ENCODE measurements at places on chromosomes 5 and 9.

GRCh38 chr9:124880501-124880900, 18.6 kb downstream of the ARPC5L start:
- DNase-seq = no peak

DNA sequence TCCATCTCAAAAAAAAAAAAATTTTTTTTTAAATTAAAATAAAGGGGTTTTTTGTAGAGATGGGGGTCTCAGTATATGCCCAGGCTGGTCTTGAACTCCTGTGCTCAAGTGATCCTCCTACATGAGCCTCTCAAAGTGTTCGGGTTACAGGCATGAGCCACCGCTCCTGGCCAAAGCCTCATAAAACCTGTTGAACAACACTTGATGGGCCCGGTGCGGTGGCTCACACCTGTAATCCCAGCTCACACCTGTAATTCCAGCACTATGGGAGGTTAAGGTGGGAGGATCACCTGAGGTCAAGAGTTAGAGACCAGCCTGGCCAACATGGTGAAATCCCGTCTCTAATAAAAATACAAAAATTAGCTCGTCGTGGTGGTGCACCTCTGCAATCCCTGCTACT, 7.7 kb upstream of the NPM1 start:
- no peak for DNase-seq

DNA sequence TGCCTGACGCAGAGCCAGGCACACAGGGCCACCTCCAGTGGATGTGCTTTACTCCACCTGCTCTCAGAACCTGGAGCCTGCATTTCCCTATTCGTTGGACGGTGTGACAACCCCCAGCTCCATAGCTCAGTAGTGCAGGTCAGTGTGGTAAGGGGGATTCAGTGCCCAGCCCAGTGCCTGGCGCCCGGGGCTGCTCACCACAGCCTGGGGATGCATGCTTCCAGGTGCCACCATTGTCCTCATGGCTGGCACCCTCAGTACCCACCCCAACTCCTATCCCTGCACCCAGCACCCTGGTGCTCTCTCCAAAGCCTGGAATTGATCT, 32.8 kb upstream of the ADAMTS2 start:
- no peak for DNase-seq

- DNase-seq = no peak
These were observed 342.2 kb upstream of the RFX3 start for GRCh38 chr9:3868012-3868411.

GRCh38 chr9:69218166-69218565, 44.1 kb downstream of the TJP2 start:
- DNase-seq = peak; percentile 40

GRCh38 chr9:87433853-87434252, 63.8 kb upstream of the DAPK1 start:
- DNase-seq = no peak

DNA sequence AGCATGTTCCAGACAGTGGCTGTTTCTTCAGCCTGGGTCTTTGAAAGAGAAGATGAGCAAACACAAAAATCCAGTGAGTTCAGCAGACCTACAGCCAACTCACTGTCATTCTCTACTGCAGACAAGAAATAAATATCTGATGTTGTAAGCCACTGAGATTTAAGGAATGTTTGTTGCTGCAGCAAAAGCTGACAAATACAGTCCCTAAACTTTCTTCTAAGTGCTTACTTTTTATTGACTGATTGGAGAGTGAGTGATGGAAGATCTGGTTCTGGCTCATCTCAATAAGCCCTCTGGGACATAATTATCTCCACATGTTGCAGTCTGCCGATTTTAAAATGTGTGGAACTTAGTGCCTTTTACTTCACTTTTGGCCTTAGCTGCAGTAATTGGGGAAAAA, 69.9 kb upstream of the LMNB1 start:
- no peak for DNase-seq

GRCh38 chr5:86461169-86461956, 156.4 kb upstream of the COX7C start:
- DNase-seq = no peak

DNA sequence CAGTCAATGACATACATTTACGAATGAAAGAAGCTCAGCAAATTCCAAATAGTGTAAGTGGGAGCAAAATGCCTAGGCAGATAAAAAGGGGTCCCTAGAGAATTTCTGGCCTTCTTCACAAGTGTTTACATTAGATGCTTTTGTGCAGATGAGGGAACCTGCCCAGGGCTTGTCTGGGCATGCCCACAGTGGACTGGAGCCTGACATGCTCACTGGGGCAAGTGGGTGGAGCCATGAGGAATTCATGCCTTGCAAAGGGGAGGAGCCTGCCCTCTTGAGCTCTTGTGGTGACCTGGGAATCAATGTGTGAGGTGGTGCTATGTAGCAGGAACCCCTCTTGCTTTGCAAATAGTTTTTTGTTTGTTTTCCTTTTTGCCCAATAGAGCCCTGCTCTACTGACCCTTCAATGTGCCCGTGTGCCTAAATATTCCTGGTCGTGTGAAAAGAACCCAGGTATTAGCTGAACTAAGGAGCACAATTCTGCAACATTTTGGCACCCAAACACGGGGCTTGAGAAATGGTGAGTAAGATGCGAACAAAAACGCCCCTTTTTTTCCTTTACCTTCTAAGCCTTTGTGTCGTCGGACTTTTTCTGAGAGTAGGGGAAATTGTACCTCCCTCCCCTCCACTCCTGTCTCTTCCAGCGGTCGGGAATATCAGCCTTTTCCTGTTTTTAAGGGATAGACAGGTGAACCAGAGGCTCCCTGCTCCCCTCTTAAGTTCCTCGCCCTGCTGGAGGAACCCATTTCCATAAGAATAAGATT, 433.8 kb upstream of the CDH9 start:
- DNase-seq = no peak

DNA sequence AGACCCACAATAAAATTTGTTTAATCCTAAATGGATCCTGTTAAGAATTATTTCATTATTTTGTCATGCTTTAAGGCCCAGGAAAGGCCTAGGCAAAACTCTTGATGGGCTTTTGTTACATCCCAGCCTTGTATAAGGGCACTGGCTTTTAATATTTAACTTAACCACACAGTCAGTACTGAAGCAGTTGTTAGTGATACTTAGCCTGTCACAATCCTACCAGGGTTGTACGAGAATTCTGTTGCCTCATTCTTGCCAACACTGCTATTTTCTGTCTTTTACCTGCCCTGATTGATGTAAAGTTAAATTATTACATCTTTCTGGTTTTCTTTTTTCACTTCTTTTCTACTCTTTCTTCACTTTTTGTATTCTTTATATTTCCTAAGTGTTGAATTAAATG, 10.9 kb downstream of the ZNF169 start:
- no peak for DNase-seq

DNA sequence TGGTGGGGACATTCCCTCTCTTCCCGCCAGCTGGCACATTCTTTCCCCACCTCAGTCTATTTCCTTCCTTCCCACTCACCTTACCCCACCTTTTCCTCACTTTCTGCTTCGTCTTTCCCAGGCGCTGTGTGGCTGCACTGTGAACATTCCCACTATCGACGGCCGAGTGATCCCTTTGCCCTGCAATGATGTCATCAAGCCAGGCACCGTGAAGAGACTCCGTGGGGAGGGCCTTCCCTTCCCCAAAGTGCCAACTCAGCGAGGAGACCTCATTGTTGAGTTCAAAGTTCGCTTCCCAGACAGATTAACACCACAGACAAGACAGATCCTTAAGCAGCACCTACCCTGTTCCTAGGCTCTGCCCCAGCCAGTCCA, 7.3 kb downstream of the DNAJB5 start:
- DNase-seq = no peak

- DNase-seq = peak; percentile 81
These were observed 241.8 kb upstream of the MSX2 start for GRCh38 chr5:174482607-174483024.

DNA sequence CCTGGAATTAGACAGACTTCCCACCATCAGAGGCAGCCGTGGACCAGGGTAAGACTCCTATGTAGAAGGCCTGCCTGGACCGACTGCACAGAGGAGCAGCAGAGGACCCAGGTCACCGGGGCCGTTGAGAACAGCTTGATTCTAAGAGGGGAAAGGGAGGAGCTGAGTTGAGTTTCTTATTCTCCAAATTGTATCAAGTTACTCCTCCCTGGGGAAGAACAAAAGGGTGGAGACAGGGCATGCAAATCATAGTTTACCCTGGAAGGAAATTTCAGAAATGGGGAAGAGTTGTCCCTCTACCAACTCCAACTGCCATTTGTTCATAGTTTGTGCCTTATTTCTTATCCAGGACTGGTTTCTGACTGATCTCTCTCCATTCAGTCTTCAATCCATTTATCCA, 20.9 kb upstream of the SLC31A2 start:
- DNase-seq = no peak

- no peak for DNase-seq
These were observed 17.1 kb upstream of the FAM81B start for GRCh38 chr5:95374061-95374460.

- DNase-seq = no peak
These were observed 10.5 kb downstream of the PFDN1 start for GRCh38 chr5:140292212-140293036.

DNA sequence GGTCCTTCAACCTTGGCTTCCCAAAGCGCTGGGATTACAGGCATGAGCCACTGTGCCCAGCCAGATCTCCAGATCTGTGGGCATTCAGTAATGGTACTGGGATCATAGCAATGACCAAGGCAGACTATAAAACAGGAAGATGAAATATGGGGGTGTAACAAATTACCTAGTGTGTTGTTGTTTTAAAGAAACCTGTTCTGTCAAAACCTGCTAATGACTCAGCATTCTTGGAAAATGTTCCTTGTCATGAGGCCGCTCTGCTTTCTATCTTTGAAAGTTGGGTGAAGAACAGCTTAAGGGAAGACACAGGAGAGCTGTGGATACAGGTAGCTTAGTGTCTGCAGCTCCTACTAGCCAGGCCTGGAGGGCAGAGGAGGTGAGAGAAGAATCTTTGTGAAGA, 19.4 kb downstream of the TARS1 start:
- DNase-seq = no peak

- no peak for DNase-seq
These were observed 25.5 kb downstream of the ESM1 start for GRCh38 chr5:54959673-54960418.

- DNase-seq = no peak
These were observed 9.2 kb upstream of the ISL1 start for GRCh38 chr5:51373880-51374523.

GRCh38 chr5:62144401-62145022, 161.5 kb upstream of the KIF2A start:
- peak; percentile 59 for DNase-seq

- DNase-seq = no peak
These were observed 295.0 kb downstream of the PDE4D start for GRCh38 chr5:59598547-59598874.

DNA sequence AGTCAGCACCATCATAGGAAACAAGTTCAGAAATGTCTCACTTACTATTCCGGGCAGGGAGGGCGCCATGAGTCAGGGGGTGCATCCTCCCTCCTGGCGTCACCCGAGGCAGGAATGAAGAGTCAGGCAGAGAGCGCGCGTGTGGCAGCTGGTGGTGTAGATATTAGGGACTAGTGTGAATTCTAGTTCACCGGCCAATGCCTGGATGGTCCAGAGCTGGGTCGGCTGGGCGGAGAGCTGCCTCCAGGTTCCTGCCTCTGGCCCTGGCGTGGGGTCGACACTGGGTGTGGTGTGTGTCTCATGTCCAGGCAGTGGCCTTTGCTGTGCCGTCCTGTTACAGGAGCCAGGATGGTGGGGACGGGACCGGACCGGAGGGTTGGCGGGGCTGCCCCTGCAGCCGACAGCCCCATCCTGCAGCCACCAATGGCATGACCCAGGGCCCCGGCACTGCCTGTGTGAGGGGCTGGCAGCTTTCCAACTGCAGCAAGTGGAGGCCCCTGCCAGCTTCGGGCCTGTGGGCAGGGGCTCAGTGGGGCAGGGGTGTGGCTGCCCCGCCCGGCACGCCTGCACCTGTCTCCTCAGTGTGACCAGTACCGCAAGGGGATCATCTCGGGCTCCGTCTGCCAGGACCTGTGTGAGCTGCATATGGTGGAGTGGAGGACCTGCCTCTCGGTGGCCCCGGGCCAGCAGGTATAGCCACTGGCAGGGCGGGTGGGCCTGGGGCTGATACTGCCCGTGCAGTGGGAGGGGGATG, 9.1 kb downstream of the DIPK1B start:
- DNase-seq = peak; percentile 10

DNA sequence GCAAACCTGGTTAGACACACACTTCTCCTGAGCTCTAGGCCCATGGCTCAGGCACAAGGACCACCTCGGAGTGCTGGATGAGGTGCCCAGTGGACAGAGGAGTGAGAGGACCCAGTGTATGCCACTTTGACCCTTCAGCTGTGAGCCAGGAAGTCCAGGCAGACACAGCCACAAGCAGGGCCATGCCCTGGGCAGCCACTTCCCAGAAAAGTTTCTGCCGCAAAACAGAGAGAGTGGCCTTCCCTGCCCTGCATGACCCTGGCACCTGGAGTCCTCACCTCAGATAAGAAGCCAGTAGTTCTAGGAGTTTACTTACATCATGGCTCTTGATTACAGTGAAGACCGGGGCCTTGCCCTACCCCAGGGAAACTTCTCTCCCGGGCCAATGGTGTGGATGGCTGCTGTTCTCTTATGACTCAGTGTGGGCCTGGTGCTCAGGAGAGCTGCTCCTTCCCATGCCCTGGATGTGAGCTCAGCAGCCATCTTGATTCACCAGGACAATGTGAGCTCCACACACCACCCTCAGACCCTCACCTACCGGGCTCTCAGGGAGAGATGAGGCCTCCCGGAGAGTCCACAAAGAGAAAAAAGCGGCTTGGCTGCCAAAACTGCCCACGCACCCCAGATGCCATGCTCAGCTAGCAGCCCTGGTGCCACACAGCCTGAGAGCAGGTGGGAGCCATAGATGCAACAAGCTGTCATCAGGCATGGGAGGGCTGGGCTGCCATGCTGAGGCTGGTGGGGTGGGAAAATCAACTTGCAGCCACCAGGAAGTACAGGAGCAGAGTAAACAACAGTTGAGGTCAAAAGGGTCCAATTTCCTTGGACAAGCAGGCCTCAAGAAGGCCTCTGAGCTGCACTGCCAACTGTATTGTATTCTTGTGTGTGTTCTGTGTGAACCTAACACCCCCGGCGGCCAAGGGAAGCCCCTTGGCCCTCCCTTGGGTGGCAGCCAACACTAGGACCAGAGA, 11.7 kb upstream of the IRF1 start:
- DNase-seq = no peak

GRCh38 chr5:136626531-136626930, 261.2 kb upstream of the TRPC7 start:
- no peak for DNase-seq

DNA sequence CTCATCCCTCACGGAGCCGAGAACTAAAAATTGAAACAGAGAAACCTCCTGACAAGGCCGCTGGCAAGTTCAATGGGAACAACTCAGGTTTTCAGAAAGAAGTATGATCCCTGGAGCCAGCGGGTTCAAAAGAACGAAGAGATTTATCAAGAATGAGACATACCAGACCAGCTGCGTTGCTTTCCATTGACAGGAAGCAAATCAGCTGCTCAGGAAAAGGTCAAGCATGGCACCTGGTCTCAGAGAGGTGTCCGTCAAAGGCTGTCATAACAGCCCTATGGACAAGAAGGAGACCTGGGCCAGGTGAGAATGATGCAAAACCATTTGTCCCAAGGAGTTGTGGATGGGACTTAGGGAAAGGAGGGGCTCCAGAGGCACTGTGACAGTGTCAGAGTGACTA, 34.9 kb upstream of the GNE start:
- DNase-seq = no peak
